ENCODE measurements at places on chromosomes 12 and 14. TPM values are rescaled to one million over a fixed set of nuclear protein-coding genes. Genes with fewer than 3 reads are reported as not detected.

DNA sequence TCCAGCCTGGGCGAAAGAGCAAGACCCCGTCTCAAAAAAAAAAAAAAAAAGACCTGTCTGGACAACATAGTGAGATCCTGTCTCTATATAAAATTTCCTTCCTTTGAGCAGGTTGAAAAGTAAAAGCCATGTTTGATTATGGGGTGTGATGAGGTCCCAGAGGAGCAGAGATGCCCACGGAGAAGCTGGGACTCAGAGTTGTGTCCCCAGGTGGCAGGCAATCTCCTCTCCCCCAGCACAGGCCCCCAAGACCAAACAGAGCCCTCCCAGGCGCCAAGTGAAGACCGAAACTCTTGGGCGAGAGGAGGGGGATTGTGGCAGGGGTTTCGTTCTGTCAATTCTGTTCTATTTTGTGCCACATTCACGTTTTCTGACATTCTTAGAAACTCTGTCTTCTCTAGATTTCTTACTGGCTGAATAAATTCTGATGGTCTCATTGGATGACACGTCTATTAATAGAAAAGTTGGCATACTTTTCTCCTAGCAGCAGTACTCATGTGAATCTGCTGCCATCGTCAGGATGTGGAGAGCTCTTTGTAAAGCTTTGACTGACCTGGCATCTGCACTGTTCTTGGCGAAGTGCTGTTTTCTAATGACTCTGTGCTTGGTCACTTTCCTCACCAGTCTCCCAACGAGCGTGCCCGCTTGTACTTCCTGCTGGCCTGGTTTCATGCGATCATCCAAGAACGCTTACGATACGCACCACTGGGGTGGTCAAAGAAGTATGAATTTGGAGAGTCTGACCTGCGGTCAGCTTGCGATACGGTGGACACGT, 43.4 kb downstream of the HSP90AA1 start:
- no peak for DNase-seq

DNA sequence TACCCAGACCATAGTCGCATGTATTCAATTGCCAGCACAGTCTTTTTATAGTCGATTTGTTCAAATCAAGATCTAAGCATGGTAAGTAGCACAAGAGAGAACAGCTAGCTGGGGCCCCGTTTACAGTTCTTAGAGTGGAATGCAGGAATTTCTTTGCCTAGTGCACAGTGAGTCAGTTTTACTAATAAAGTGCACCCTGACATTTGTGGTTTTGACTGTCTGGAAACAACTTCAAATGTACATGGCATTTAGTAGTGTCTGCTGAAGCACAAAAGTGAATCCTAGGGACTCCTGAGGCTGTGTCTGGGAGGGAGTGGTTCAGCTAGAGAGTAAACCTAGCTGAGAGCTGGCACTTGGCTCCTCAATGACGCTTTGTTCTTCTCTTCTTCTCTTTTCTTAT, 64.9 kb downstream of the TMX1 start:
- DNase-seq: no peak

KLHDC1 gene
- total RNA-seq: 13.6 TPM

- DNase-seq: peak; percentile 35
Observed at GRCh38 chr12:79886917-79887519, 47.9 kb downstream of the PPP1R12A start.

GRCh38 chr14:62185078-62185477, 422.9 kb downstream of the SNAPC1 start:
- DNase-seq: no peak

GRCh38 chr14:21520767-21521166, 5.4 kb downstream of the SALL2 start:
- no peak for DNase-seq

GRCh38 chr14:87896393-87897380, 96.3 kb downstream of the GALC start:
- DNase-seq: peak; percentile 6

KRT7 gene
- not detected for total RNA-seq

GRCh38 chr14:20469890-20470602, 840 bp downstream of the PNP start:
- peak; percentile 51 for DNase-seq

Data from CD4-positive, alpha-beta memory T cell (primary cell).